ENCODE measurements at places on chromosomes 7 and 10. TPM values are rescaled to one million over a fixed set of nuclear protein-coding genes. Genes with fewer than 3 reads are reported as not detected.
A peak's percentile ranks its signal among the peaks of the same experiment; 100 is the strongest.

GRCh38 chr7:107628461-107629064 lies 32.1 kb upstream of the SLC26A4 start:
- DNase-seq, result no peak

DNA sequence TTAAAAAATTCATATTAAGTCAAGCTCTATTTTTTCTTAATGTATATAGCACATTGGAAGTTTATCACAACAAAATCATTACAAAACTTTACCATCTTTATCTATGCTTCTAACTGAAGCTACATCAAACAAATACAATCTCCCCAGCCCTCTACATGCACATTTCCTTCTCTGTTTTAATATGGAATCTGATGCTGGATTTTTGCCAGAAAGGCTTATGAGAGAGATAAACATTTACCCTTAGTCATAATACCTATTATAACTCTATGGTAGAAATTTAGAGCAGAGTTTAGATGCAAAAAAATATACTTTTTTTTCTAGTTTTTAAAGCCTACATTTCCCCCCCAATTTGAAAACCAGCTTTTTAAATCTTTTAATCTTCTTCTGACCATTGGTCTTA lies 1198.6 kb downstream of the GATA3 start:
- DNase-seq, result peak; percentile 3

DNA sequence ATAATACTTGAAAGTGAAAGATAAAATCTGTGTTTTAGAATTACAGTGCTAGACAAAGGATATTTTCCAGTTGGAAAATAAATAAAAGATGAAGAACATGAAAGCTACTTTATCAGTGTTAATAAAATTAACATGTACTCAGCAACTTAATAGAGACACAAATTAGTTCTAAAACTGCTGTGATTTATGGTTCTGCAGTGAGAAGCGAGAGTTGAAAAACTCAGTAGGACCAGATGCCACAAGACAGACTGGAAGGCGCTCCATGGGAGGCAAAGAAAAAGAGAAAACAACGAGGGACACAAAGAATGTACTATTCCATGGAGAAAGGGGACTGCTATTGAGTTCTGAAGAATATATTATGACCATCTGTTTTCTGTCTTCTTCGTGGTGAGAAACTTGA lies 590.4 kb downstream of the PHTF2 start:
- DNase-seq, result no peak

DNA sequence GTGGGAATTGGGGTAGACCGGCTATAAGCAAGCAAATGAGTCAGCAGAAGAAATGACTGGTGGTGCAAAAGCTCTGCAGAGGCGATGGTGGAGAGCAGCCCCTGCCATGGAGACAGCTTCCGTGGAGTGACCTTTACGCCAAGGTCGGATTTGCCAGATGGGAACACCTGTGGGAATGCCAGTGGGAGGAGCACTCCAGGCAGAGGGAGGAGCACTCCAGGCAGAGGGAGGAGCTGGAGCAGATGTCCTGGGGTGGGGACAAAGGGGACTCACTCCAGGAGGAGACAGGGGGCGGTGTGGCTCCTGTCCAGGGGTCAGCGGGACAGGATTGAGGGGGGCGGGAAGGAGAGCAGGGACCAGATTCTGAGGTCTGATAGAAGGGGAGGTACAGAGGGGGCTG lies 258.8 kb upstream of the CTBP2 start:
- DNase-seq, result no peak

DNA sequence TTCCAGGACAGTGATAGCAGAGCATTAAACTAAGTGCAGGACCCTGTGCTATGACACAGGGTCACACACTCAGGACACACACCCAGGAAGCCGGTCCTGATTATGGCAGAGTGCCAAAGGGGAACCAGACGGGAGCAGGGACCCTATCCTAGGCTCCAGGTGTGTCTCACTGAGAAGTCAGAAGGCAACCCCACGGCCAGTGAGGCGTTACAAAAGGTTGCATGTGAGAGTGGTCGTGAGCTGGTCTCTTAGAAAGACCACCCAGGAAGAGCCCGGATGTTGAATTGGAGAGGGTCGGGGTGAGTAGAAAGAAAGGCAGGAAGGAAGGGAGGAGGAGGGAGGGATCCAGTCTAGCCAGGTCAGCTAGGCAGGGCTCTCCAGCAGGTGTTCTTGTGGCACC lies 31.0 kb downstream of the FRMPD2 start:
- no peak for DNase-seq

DNA sequence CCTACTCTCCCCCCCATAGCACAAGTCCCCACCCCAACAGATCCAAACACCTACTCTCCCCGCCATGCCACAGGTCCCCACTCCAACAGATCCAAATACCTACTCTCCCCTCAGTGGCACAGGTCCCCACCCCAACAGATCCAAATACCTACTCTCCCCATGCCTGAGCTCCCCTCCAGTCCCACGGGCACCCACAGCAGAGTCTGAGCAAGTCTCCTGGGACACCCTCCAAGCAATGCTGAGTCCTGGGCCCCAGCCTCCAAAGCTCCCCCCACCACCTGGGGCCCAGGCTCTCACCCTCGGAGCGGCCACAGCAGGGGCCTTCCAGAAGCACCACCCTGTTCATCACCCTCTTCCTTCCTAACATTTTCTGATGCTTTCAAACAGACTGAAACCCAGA lies 63.9 kb upstream of the DNAAF5 start:
- no peak for DNase-seq

GRCh38 chr7:137691566-137691965 lies 155.2 kb downstream of the DGKI start:
- no peak for DNase-seq

DNA sequence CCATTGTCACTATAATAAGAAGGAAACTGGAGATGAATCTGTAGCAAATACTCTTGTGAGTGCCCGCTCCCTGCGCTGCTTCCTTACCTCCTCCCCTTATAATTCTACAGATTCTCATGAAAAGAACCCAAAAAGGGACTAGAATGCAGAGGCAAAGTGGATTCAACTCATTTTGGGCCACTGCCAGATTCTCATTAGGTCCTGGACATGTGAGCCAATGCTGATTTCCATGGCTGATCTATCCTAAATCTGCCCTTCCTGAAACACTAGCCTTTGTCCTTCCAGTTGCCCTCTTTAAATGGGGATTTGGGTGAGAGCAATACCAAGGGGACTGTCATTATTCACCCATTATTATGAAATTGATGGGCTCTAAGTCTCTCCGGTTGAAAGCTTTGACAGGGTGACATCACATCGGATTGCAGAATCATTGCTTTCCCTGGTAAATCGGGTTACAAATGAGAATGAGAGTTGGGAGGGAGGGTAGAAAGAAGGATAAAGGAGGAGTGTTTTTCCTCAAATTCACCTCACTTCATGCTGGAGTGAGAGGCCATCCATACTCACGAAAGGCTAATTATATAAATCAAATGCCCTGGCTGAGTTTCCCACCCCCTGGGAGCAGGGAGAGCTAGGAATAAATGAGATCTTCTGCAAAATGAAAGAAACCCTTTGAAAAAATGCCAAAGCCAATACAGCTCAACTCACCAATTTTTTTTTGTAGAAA lies 37.5 kb downstream of the PTN start:
- DNase-seq, result no peak

DNA sequence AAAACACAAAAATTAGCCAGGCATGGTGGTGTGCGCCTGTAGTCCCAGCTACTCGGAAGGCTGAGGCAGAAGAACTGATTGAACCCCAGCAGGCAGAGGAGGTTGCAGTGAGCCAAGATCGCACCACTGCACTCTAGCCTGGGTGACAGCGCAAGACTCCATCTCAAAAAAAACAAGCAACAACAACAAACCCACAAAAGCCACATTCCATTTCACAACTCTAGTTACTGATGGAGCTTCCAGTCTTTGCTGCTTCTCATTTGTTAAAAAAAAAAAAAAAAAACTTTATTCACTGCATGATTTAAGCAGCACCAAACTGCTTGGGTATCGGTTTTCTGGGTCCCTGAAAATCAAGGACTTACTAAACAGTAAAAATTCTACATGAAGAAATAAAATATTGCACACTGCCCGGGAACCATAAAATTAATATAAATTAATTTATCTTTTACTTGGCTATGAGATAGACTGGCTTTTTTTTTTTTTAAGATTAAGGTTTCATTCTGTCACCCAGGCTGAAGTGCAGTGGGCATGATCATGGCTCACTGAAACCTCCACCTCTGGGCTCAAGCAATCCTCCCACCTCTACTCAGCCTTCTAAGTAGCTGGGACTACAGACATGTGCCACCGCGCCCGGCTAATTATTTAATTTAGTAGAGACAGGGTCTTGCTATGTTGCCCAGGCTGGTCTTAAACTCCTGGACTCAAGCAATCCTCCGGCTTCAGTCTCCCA lies 42.0 kb downstream of the SRPK2 start:
- no peak for DNase-seq

- DNase-seq, result no peak
Observed at GRCh38 chr10:6580279-6581029, 378 bp upstream of the PRKCQ start.

DNA sequence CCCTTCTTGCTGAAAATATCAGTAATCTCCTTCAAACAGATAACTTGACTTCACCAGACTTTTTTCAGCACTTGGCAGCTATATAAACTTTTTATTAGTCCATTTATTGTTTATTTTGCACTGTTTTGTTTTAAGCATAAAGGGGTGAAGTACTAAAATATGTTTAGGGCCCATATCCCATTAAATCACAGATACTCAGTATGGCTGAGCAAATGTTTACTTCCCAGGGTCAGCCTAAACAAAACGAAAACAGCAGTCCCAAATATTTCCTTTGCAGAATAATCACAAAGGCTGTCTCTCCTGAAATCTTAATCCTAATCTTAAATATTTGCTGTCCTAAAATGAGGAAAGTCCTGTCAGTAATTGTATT lies 649.6 kb downstream of the TNS3 start:
- no peak for DNase-seq

DNA sequence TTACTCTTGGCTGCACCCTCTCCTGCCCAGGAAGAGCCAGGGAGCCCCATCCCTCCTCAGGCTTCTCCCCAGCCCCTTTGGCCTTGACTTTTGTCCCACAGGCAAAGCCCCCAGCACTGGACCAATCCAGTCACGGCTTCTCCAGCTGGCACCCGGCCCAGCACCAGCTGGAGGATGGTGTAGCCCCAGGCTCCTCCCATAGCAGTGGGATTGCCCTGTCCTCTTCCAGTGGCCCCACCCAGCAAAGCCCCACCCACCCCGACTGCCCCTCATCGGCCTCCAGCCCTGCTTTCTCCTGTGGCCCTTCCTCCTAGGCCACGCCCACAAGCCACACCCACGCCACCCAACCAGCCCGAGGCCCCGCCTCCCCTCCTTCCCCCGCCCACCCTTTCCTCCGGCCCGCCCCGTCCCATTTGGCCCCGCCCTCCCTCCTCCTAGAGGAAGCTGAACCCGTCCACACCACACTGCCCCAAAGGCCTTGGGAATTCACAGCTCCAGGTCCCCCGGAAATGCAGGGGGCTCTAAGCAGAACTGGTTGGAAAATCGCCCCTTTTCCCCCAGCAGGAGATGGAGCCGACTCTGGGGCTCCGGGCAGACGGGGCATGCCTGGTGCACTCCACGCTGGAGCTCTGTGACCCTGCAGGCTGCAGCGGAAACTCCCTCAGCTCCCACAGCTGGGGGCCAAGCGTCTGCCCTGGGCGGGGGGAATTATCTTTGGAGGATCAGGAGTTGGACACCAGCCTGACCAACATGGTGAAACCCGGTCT lies 25.2 kb downstream of the GET4 start:
- DNase-seq, result peak; percentile 77

GRCh38 chr7:85620936-85621685 lies 434.3 kb upstream of the SEMA3D start:
- no peak for DNase-seq

DNA sequence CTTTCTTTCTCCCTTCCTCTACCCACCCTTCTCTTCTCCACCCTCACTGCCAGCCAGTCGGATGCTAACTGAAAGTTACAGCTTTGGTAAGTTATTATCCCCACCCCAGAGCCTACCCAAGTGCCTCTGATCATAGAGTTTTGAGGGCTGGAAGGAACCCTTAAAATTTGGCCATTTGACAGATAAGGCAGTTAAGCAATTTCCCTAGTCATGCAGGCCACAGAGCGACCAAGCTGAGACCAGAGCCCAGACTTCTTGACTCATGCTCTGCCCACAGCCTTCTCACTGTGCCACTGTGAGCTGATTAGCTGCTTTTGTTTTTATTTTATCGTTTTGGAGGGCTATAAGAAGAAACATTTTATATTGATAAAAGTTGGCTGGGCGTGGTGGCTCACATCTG lies 17.2 kb downstream of the SAP25 start:
- DNase-seq, result no peak

- no peak for DNase-seq
Observed at GRCh38 chr7:31478721-31479120, 35.2 kb upstream of the ITPRID1 start.

- peak; percentile 23 for DNase-seq
Observed at GRCh38 chr7:40015790-40016296, 65.8 kb downstream of the CDK13 start.

- DNase-seq, result no peak
Observed at GRCh38 chr10:71753091-71753959, 20.0 kb downstream of the VSIR start.

GRCh38 chr7:131327049-131327625 lies 539 bp upstream of the MKLN1 start:
- DNase-seq, result peak; percentile 65

GRCh38 chr7:38881947-38882684 lies 26.9 kb downstream of the VPS41 start:
- no peak for DNase-seq

DNA sequence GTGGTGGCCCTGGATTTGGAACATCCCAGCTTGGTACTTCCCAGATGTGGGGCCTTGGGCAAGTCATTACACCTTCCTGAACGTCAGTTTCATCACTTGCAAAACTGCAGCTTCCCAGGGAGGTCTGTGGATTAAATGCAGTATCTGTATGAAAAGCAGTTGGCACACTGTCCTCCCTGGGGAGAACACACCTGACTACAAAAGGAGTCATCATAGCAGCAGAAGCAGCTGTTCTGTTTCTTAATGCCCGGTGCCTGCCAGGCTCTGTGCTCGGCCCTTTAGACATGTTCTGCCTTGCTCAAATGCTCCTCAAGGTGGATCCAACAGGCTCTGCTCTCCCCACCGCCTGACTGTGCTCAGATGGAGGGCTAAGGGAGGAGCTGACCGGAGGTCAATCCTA lies 31.0 kb downstream of the CDCA7L start:
- DNase-seq, result no peak

GRCh38 chr10:46554166-46554781 lies 2.2 kb downstream of the GPRIN2 start:
- no peak for DNase-seq

GRCh38 chr10:6165221-6165725 lies 37.5 kb upstream of the PFKFB3 start:
- DNase-seq, result no peak

- no peak for DNase-seq
Observed at GRCh38 chr7:2326951-2327350, 12.7 kb upstream of the SNX8 start.

- peak; percentile 61 for DNase-seq
Observed at GRCh38 chr7:43648473-43649406, 65.8 kb downstream of the STK17A start.

GRCh38 chr7:111743244-111743847 lies 181.1 kb upstream of the IMMP2L start:
- no peak for DNase-seq

The CYP2C18 gene
- not detected for total RNA-seq

The MYO1G gene
- total RNA-seq, result 0.17 TPM

The PRSS37 gene
- total RNA-seq, result not detected

The GHRHR gene
- total RNA-seq, result not detected

The SLC26A3 gene
- not detected for total RNA-seq

The SPOCK2 gene
- total RNA-seq, result 0.33 TPM

The CDCA7L gene
- 78.4 TPM for total RNA-seq

The MOGAT3 gene
- not detected for total RNA-seq

The NPTX2 gene
- total RNA-seq, result not detected

Measured in PC-3 (cell line).